ENCODE measurements at places on chromosomes 4 and X. TPM values are rescaled to one million over a fixed set of nuclear protein-coding genes. Genes with fewer than 3 reads are reported as not detected.

PHOX2B gene
- total RNA-seq: not detected

L1CAM gene
- 1.8 TPM for total RNA-seq

MXRA5 gene
- 3.3 TPM for total RNA-seq

SPIN2A gene
- 0.26 TPM for total RNA-seq

CDK16 gene
- 53.2 TPM for total RNA-seq

HMGN5 gene
- total RNA-seq: 35.3 TPM

RBM46 gene
- total RNA-seq: not detected

TMEM144 gene
- 13.0 TPM for total RNA-seq

CFAP99 gene
- total RNA-seq: not detected

CT83 gene
- total RNA-seq: not detected

SHROOM2 gene
- total RNA-seq: 9.9 TPM

CCSER1 gene
- 14.5 TPM for total RNA-seq

APELA gene
- not detected for total RNA-seq

FOXR2 gene
- total RNA-seq: not detected

GCNA gene
- 3.6 TPM for total RNA-seq

AWAT2 gene
- not detected for total RNA-seq

MAGEB10 gene
- total RNA-seq: not detected

PDK3 gene
- 11.5 TPM for total RNA-seq

CYBB gene
- 11.2 TPM for total RNA-seq

HEPH gene
- 2.3 TPM for total RNA-seq

SH3D19 gene
- total RNA-seq: 42.8 TPM

CLIC2 gene
- total RNA-seq: 5.4 TPM

MEPE gene
- total RNA-seq: not detected

PABPC5 gene
- 0.26 TPM for total RNA-seq

CENPVL3 gene
- total RNA-seq: not detected

VCX3A gene
- total RNA-seq: not detected

SSX4B gene
- not detected for total RNA-seq

MMGT1 gene
- 13.2 TPM for total RNA-seq

SPATA18 gene
- total RNA-seq: 4.0 TPM

ANXA5 gene
- 180 TPM for total RNA-seq

TLR3 gene
- total RNA-seq: 2.6 TPM

XAGE2 gene
- not detected for total RNA-seq

FAM47A gene
- total RNA-seq: not detected

NFXL1 gene
- total RNA-seq: 14.2 TPM

CENPI gene
- total RNA-seq: not detected

P2RY8 gene
- 0.78 TPM for total RNA-seq

STK26 gene
- 4.9 TPM for total RNA-seq

GAGE13 gene
- total RNA-seq: not detected
